ENCODE measurements at places on chromosomes 12 and 14. TPM values are rescaled to one million over a fixed set of nuclear protein-coding genes. Genes with fewer than 3 reads are reported as not detected.

AQP6 gene
- total RNA-seq: 0.17 TPM

APOF gene
- not detected for total RNA-seq

NGB gene
- total RNA-seq: not detected

ABCD4 gene
- 26.2 TPM for total RNA-seq

RNF31 gene
- 30.3 TPM for total RNA-seq

SRGAP1 gene
- 17.5 TPM for total RNA-seq

C12orf56 gene
- total RNA-seq: 0.77 TPM

NOS1 gene
- under 0.01 TPM for total RNA-seq

PTPN6 gene
- total RNA-seq: 0.26 TPM

JDP2 gene
- 95.3 TPM for total RNA-seq
